Stimulated activated CD4-positive, alpha-beta T cell treated with anti-CD3 and anti-CD28 coated beads, Interleukin-4, amount 100 ng/mL, for 24 hours (primary cell): ENCODE measurements at places on chromosomes 2 and 18.

DNA sequence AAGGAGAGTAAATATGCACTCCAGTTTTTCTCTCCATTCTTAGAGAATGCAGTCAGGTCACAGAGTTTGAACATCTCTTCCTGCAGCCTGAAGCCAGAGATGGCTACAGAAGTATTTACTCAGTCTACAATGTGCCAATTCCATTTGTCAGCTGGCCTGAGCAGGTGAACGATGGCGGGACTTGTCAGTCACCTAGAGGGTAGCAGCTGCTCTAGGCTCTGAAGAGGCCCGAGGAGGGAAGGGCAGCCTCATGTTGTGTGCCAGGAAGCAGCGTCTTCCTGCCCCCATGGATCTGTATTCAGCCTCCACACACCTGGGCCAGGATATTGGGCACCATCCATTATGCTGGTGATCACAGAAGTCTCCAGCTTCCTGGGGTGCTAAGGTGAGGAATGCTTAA is 316.7 kb upstream of the CHAC2 start:
- no peak for DNase-seq

- no peak for DNase-seq
Measured at GRCh38 chr18:13004396-13004795, 13.2 kb downstream of the CEP192 start.

GRCh38 chr18:68417826-68418225 is 297.1 kb downstream of the TMX3 start:
- DNase-seq: no peak

DNA sequence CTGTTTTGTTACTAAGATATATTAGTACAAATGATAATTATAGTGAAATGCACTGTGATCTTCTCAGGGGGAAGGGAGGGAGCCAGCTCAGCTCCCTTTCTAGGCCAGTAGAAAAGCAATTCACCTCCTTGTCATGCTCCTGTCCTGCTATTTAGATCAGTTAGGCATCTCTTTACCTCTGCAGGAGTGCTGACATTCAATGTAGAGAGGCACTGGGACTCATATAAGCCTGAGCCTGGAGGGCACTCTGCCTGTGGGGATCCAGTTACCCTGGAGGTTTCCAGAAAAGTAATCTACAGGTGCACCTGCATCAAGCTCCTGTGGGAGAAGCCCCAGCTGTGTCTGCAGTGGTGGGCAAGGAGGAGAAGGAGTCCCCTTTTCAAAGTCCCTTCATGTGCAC is 277.0 kb downstream of the CPS1 start:
- DNase-seq: no peak

DNA sequence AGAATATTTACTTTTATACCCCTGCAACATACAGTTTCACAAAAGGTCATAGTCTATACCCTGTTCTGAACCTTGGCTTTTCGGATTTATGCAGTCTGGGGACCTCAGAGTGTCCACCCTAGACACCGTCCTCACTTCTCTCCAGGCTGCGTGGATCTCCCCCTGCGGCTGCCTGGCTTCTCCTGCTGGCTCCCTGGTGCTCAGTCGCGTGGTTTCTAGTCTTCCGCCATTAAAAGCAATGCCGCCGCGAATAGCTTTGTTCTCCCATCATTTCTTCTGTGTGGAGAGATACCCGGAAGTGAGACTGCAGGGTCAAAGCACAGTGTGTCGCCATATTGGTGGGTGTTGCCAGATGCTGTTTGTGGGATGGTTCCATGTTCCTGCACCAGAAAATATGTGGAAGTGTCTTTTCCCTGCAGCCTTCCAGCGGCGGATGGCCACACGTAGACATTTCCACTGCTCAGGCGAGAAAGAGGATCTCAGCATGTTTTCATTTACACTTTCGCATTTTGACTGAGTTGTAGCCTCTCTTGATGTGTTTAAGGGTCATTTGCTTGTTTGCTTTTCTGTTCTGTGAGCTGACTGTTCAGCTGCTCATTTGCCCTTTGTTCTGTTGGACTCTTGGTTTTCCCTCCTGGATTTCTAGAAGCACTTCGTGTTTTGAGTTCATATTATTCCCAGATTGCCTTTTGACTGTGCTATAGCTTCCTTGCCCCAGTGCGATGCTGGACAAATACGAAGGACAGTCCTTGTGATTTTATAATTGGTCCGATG is 22.9 kb upstream of the ASB1 start:
- DNase-seq: no peak

DNA sequence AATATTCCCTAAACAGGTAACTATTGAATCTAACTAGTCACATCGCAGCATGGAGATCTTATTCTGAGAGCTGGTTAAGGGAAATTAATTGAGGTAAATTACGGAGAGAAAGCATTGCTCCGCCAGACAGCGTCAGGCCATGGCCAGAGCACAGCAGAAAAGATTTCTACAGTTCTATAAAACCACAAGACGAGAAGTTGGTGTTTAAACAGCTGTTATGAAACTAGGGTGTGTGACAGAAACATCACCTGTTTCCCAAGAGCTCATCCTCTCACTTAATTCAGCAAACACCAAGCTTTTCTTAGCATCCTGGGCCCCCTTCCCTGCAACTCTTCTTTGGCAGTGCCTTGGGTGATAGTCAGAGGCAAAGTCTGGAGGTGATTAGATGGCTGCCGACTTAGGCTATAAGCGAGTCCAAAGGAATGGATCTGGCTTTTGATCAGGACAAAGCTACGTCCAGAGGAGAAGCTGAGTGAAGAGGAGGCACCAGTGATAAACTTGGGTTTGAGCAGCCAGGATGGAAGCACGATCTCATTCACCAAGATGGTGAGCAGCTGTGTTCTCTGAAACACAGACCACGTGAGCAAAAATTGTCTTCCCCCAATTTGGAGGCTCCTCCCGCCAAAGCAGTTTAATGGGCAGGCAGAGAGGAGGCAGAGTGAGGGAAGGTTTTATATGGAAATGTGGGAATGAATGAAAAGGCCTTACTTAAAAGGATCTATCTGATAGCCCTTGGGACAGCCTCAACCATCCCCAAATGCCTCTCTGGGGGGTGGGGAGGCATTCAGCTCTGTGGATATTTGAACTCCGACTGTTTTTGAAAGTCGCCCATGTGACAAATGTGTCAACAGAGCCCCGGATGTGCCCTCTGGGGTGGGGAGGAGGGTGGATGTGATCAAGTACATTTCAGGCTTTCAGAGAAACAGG is 57.8 kb downstream of the PKDCC start:
- DNase-seq: peak; percentile 76

- peak; percentile 73 for DNase-seq
Measured at GRCh38 chr2:85390941-85391669, 19.1 kb downstream of the CAPG start.

- no peak for DNase-seq
Measured at GRCh38 chr18:7711495-7711894, 144.4 kb downstream of the PTPRM start.

- no peak for DNase-seq
Measured at GRCh38 chr2:16487686-16488085, 177.9 kb downstream of the CYRIA start.

DNA sequence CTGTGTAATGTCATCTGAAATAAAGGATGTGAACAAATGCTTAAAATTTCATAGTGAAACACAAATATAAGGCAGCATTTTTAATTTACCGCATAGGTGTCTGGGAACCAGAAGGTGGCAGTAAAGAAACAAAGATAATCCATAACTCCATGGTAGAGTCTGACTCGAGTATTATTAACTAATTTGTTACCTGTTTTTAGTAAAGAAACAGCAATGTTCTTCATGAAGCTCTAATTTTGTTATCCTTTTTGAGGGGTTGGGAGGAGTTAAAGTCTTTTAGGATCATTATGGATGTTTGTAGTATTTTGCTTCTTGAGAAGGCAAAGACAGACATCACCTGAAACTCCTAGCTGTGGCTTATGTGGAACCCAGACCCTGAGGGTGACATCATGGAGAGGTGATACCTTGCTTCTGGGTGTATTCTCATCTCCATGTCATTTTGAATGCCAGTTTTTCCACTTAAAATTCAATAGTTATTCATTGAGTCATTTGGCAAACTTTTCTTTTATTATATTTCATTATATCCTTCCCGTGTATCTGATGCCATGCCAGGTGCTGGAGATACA is 286.2 kb upstream of the EPAS1 start:
- DNase-seq: no peak

GRCh38 chr2:85018049-85018447 is 47.1 kb downstream of the KCMF1 start:
- DNase-seq: no peak

GRCh38 chr2:101725515-101726192 is 28.1 kb downstream of the MAP4K4 start:
- DNase-seq: no peak

- DNase-seq: no peak
Measured at GRCh38 chr18:23658285-23658684, 4.4 kb downstream of the ANKRD29 start.

DNA sequence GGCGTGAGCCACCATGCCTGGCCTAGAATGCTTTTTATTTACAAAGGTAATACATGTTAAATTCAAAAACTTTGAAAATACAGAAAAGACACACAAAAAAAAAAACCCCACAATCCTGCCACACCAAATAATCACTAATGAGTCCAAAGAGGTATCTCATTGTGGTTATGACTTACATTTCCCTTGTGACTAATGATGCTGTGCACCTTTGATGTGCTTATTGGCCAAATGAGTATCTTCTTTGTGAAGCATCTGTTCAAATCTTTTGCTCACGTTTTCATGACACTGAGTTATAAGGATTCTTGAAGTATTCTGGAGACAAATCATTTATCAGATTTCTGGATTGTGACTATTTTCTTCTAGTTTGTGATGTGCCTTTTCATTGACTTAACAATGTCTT is 6.4 kb upstream of the NLRC4 start:
- DNase-seq: no peak

DNA sequence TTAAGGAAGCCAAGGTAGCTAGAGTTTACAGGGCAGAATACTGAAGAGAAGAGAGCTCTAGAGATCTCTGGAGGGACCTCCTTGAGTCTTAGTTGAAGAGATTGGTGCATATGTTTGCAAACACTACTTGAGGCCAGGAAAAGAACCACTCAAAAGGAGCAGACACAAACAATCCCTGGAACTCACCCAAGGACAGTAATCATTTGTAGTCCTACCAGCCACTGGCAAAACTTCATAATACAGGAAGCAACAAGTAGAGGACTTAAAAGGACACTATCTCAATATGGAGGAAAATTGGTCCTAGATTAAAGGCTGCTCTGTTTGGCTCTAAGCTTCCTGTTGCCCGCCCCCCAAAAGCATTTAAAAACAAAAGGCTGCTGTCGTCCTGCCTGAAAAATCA is 46.9 kb upstream of the UBXN4 start:
- DNase-seq: no peak

DNA sequence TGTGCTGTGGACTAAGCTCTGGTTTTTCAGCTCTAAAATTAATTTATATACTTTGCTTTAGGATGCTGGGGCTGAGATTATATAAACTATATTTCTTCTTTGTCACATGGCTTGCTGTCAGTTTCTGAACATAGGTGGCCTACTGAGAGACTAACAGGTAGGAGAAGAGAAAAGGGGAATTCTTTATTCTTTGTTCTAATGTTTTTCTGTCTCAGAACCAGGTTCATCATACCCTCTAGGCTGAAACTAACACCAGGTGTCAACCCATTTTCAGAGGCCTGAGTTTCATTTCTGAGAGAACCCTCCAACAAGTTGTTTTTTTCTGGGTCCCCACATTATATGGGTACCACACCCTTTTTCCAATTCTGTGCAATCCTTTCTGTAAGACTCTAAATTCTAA is 843.6 kb downstream of the TRIB2 start:
- DNase-seq: no peak

DNA sequence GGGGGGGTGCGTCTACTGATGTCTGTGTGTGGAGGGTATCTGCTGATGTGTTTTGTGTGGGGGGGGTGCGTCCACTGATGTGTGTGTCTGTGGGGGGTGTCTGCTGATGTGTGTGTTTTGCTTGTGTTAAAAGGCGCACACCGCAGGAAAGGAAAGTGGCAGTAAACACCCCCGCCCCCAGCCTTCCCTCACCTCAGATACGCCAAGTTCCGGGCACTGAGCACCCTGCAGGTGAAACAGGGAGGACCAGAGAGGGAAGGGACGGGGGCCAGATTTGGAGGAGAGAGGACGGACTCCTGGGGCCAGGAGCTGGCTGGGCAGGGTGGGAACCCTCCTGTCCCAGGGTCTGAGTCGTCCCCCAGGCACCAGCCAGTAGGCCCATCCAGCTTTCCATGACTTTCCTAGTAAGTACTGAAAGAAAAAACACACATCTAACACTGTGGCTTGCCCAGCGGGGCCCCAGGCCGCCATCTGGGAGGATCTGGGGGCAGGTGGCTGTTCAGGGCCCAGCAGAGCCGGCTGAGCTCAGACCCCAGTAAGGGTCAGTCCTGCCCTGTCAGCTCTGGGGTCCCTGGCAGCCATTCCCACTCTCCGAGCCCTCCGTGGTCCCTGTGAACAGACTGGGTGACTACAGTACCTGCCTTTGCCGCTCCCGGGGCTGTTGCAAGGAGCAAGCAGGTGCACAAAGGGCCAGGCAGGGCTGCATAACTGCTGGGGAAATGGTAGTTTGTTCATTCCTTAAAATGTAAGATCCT is 126.9 kb downstream of the NFATC1 start:
- DNase-seq: peak; percentile 67

GRCh38 chr2:41394541-41394940 is 653.3 kb upstream of the PKDCC start:
- no peak for DNase-seq

DNA sequence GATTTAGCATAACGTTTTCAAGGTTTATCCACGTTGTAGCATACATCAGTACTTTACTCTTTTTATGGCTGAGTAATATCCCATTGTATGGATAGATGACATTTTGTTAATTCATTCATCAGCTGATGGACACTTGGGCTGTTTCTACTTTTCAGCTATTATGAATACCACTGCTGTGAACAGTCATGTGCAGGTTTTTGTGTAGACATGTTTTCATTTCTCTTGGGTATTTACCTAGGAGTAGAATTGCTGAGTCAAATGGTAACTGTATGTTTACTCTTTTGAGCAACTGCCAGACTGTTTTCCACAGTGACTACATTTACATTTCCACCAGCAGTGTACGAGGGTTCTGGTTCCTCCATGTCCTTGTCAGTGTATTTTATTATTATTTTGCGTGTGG is 33.9 kb downstream of the COX7A2L start:
- DNase-seq: no peak
